ENCODE measurements at places on chromosomes 7 and 10. TPM values are rescaled to one million over a fixed set of nuclear protein-coding genes. Genes with fewer than 3 reads are reported as not detected.
A peak's percentile ranks its signal among the peaks of the same experiment; 100 is the strongest.

GRCh38 chr7:98217623-98218582, 6.7 kb downstream of the BHLHA15 start:
- peak; percentile 51 for DNase-seq

- DNase-seq = no peak
These were observed 138.2 kb downstream of the MAD1L1 start for GRCh38 chr7:2094454-2095045.

- no peak for DNase-seq
These were observed 12.5 kb upstream of the SRGN start for GRCh38 chr10:69075431-69075830.

DNA sequence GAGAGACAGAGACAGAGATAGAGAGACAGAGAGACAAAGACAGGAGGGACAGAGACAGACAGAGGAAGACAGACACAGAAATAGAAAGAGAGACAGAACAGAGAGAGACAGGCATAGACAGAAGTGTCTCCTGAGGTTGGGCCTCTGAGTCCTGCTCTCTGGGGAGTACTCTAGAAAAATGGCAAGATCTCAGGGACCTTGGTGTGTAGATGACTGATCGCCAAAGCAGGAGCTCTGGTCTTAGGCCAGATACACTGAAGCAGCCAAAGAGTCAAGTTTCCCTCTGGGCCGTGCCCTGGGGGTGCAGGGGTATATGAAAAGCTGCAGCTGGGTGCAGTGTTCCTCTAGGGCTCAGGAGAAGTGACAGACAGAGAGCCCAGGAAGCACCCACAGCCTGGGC, 176.6 kb upstream of the TNS3 start:
- DNase-seq = no peak

DNA sequence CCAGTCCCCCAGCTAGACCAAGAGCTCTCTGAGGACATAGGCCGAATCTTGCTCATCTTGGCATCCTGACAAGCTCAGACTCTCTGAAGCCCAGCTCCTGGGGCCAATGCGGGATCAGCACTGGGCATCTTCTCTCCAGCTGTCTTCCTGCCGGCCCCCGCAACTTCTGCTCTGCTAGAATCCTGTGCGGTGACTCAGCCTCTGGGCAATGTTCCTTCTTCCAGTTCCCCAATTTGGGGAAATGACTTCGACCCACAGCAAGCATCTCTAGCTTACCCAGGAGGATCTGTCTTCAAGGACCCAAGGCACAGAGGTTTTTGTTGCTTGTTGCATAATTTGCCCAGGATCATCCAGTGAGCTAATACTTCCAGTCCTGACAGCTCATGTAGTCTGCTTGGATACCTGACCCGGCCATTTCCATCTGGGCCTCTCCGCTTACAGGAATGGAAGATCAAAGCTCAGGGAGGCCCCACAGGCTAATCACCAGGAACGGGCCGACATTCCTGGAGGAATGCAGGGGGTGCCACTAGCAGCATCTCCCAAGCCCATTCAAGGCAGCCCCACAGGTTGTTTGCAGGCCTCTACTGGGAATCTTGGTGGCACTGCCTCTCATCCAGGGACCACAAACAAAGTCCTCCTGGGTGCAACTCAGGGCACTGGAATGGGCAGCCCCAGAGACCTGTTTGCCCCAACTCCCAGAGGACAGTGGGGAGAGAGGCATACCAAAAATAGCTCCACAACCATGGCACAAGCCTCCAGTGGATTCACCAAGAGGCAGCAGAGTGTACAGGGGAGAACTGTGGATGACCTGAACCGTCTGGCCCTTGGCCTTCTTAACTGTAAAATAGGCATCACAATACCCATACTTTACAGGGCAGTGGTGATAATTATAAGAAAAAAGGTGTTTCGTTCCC, 151.9 kb downstream of the NEURL1 start:
- DNase-seq = peak; percentile 73

DNA sequence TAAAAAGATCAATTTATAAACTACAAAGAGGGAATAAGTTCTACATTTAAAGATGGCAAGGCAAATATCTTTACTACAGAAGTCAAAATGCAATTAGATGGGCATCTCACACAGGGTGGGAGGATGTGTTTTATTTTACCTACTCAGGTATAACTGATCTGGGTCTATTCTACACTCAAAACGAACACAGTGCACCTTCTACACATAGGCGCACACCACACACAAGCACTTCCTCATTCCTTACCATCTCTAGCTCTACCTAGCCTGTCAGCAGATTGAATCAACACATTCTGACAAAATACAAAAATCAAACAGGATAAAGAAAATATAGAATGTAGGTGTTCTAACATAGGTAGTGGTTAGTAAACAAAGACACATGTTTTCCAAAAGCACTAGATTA, 64.8 kb downstream of the SGCE start:
- DNase-seq = no peak

DNA sequence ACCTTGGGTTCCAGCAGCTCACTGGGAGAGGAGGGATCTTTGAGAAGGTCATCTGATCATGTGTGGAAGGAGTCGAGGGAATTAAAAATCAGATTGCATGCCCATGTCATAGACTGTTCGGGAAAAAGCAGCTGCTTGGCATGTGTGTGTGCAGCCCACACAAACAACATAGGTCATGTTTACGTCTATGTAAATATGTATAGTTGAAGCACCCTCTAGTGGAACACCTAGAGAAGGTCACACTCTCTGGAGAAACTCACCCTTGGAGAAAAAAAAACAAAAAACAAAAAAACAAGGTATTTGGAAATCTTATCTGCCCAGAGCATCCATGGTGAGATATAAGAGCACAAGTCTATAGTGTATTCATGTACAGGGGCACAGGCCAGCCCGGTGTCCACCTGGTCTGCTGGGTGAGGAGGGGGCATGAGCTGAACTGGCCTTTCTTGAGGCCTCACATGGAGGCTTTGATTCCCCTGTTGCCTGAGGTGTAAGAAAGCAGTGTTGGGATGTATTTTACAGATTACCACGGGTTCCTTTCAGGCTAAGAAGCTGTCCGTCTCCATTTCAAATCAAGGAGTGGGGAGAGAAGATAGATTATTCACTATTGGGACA, 98.0 kb downstream of the NPY start:
- no peak for DNase-seq

- no peak for DNase-seq
These were observed 111.8 kb downstream of the JAZF1 start for GRCh38 chr7:28068811-28069216.

DNA sequence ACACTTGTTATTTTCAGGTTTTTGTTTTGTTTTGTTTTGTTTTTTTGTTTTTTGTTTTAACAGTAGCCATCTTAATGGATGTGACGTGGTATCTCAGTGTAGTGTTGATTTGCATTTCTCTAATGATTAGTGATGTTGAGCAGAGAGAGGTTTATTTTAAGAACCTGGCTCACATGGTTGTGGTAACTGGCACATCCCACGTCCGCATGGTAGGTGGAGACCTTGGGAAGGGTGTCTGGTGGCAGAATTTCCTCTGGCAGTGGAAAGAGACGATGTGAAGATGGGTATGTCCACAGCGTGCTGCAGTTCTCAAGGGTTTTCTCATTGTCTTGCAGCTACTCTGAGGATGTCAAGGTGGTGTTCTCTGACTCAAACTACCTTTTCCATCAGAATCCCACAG, 252.2 kb downstream of the GALNT17 start:
- no peak for DNase-seq

DNA sequence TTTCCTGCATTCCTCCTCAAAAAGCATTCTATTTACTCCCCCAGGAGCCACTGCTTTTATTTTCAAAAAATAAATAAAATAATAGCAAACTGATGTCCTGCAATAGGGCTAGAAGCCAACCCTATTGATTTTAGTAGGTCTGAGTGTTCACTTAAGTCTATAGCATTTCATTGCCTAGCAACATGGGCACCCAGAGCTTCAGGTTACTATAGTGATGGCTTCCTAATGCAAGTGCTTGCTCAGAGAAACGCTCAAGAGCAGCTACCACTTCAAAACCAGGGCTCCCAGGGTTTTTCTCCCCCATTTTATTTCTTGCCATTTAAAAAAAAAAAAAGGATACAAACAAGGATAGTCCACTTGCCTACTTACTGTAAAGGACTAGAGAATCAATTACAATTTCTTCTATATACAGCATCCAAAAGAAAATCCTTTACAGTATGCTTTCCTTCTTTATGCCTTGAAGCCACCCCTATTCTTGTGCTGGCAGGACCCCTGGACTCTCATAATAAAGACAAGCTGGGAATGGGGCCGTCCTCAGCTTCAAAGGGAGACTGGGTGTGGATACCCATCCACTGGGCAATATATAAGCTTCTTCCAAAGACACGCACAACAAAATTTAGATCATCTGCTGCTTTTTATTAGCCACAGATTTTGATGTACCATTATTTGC, 133.3 kb downstream of the VPS41 start:
- no peak for DNase-seq

Gene COL1A2
- total RNA-seq = 124 TPM

Gene CPN1
- total RNA-seq = not detected

Gene PNLIP
- total RNA-seq = not detected

Gene RNF32
- total RNA-seq = 2.2 TPM

Gene LRGUK
- 17.6 TPM for total RNA-seq
